ENCODE measurements at places on chromosomes 16 and 17.

- no peak for DNase-seq
Measured at GRCh38 chr17:13590441-13590840, 11.3 kb downstream of the HS3ST3A1 start.

DNA sequence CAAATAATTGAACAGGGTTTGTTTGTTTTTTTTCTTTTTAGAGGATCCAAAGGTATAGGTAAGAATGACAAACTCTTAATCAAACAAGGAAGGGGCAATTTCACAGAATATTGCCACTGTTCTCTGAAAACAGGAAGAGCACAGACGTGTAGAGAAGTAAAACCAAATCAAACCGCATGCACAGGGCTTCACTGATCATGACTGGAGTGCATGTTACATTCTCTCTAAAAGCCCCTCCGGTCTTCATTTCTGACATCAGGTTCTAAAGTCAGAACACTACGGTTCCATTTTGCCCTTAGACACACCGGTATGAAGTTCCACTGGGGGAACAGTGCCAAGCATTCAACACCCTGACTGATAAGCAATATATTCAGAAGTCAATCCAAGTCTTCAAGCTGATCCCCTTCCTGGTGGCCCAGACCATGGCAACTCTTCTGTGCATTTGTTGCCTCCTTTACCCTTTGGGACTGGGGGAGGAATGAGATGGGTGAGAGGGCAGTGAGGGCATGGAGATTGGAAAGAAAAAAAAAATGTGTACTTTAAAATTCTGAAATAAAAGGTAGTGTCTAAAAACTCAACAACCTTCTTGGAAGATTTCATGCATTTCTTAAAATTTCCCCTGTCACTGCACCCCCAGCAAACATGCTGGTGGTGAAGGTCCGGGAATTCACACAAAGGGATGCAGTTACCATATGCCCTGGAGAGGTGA lies 1.4 kb downstream of the MMD start:
- DNase-seq: no peak

GRCh38 chr16:87436225-87437172 lies 44.4 kb downstream of the MAP1LC3B start:
- DNase-seq: no peak

- no peak for DNase-seq
Measured at GRCh38 chr16:8278031-8278580, 312.2 kb downstream of the TMEM114 start.

- no peak for DNase-seq
Measured at GRCh38 chr16:20049831-20050230, 23.9 kb downstream of the GPR139 start.

GRCh38 chr17:80913928-80914821 lies 77.5 kb upstream of the CHMP6 start:
- DNase-seq: no peak

- no peak for DNase-seq
Measured at GRCh38 chr17:74235040-74235581, 21.7 kb downstream of the TTYH2 start.

DNA sequence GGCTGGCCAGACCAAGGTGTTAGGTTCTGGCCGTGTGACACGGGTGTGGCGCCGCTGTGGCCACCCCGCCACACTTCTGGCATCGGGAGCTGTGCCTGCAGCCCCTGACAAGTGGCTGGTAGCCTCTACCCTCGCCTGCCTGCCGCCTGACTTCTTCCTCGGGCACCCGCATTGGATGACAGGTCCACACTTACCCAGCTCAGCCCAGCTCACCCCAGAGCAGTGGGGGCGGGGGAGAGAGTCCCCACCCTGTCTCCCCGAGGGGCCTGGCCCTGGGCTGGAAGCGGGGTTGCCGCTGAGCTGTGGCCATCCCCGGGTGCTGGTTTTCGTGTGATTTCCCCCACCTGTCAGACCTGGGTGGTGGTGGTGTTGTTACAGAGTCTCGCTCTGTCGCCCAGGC lies 53.9 kb upstream of the ACSF3 start:
- no peak for DNase-seq

GRCh38 chr17:2388683-2389055 lies 12.2 kb downstream of the MNT start:
- no peak for DNase-seq

GRCh38 chr17:52384695-52385094 lies 226.2 kb upstream of the CA10 start:
- DNase-seq: no peak

GRCh38 chr17:58615768-58616659 lies 75.8 kb downstream of the TEX14 start:
- DNase-seq: no peak

DNA sequence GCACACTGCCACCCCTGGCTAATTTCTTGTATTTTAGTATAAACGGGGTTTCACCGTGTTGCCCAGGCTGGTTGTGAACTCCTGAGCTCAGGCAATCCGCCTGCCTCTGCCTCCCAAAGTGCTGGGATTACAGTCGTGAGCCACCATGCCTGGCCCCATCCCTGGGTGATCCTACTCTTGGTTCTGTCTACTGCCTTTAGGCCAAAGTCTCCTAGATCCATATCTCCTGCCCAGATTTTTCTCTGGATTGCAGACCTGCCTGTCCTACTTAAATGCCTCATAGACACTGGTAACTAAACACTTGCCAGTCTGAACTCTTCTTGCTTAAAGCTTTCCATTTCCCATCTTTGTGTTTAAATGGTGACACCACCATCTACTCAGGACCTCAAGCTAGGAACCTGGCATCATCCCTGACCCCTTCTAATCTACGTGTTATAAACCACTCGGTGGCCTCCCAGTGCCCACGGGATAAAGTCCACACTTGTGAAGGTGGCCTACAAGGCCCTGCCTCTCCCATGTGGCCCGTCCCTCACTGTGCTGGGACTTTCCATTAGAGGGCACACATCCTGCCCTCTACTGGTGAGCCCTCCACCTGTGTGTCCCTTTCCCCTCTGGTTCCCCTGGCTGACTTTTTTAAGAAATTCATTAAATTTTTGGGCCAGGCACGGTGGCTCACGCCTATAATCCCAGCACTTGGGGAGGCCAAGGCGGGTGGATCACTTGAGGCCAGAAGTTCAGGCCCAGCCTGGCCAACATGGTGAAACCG lies 51.1 kb downstream of the USP43 start:
- no peak for DNase-seq

DNA sequence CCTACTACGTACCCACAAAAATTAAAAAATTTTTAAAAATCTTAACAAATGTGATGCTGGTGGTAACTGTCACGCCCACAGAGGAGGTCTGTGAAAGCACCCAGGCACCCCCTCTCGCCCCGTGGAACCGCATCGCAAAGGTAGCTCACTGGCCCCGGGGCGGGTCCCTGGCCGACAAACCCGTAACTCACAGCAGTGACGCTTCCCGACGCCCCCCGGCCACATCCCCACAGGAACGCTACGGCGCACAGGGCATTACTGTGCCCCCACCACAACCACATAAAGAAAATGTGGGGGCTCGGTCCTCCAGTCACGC lies 366 bp downstream of the ANKS3 start:
- peak; percentile 20 for DNase-seq

- DNase-seq: no peak
Measured at GRCh38 chr16:58345574-58346354, 46.5 kb upstream of the GINS3 start.

DNA sequence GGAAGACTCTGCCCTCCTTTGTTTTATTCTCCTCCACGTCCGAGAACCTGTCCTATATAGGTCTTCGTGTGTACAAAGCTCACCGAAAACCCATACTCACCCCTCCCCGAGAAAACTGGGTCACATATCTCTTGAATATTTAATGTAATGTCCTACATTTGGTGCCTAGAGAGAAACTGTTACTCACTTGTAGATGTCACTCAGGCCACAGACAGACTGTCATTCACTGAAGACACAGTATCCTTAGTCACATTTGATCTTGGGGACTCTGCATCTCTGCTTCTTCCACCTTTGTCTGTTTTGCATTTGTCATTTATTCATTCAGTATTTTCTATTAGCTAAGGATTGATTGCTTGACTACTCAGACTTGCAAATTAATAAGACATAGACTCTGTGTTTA lies 131.8 kb upstream of the TBX2 start:
- DNase-seq: no peak

DNA sequence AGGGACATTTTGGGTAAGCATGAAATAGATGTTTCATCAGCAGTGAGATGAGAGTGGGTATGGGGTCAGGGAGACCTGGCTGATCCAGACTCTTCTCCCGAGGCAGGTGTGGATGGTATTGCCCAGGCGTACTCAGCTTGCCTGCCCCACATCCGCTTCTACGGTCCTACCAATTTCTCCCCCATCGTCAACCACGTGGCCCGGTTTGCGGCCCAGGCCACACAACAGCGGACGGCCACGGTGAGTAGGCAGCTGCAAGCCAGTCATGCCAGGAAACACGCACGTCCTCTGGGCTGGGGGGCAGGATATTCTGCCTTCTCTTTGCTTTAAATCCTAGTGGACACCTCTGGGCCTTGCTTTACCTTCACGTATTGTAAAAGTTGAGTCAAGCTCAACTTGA lies 44.7 kb downstream of the CPNE2 start:
- no peak for DNase-seq

DNA sequence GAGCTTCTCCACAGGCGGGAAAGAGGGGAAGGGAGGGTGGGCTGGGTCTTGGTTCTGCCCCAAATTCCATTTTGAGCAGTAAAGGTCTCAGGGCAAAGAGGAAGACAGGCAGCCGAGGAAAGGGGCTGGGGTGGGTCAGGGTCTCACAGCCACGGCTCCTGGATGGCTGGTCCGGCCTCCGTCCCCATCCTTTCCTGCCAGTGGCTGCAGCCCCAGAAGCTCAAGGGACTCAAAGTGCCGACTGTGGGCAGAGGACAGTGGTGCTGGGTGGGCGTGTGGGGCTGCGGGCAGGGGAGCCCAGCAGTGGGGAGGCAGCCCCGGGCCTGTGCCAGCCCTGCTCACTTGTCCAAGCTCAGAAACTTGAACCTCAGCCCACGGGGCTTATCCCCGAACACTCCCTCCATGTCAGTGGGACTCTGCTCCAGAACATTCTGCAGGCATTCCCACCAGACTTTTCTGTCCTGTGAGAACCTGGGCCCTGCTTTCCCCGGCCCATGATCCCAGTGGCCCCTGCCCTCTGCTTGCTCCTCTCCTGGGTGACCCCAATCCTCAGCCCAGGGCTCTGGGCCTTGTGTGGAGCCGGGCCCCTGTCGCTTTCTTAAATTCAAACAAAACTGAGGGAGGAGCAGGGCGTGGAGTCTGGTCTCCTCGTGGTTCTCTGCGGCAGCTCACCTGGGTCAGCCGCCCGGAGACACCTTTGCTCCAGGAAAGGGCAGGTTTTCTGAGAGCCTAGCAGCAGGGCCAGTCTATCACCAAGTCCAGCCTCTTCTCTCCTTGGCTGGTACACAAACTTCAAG lies 117.8 kb upstream of the METRNL start:
- no peak for DNase-seq

GRCh38 chr17:6994666-6995256 lies 1.1 kb upstream of the ALOX12 start:
- DNase-seq: no peak

DNA sequence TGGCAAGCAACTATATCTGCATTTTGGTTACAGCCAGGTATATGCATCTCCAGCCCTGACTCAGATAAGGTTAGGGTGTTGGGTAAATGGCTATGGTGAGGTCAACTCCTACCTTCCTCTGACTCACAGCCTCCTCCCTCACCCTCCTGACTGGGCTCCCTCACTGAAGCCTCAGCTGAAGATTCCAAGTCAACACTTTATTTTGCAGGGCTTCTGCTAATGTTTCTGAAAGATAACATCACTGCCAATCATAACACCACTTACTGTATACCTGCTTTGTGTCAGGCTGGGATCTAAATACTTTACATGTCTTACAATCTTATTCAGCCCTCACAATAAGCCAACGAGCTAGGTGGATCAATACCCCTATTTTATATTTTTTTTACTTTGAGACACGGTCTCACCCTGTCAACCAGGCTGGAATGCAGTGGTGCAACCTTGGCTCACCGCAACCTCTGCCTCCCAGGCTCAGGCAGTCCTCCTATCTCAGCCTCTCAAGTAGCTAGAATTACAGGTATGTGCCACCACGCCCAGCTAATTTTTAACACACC lies 47.8 kb upstream of the GCSH start:
- no peak for DNase-seq

GRCh38 chr16:9525037-9525436 lies 433.6 kb downstream of the HAPSTR1 start:
- no peak for DNase-seq

GRCh38 chr17:75950421-75950820 lies 9.6 kb upstream of the FBF1 start:
- DNase-seq: no peak

- DNase-seq: no peak
Measured at GRCh38 chr16:31215287-31216162, 1.4 kb downstream of the PYDC1 start.

- peak; percentile 48 for DNase-seq
Measured at GRCh38 chr17:68398691-68399637, 58.3 kb downstream of the WIPI1 start.

- DNase-seq: no peak
Measured at GRCh38 chr16:8714174-8714573, 39.8 kb downstream of the ABAT start.

DNA sequence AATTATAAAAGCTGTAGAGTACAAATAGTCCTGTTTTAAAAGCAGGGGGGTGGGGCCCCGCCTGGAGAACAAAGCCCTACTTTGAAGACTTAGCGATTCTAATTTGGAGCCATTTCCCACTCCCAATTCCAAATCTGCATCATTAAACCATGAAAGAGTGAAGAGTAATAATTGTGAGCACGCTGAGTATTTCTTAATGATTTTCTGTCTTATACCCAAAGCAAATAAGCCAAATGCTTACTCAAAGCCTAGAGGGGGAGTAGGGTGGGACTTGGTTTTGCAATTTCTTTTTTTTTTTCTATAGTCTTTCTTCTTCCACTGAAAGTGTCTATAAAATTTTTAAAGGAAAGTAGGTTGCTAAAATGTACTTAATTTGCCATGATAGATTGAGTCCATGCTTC lies 470.1 kb downstream of the TOX3 start:
- DNase-seq: no peak

GRCh38 chr16:28924399-28924761 lies 658 bp downstream of the RABEP2 start:
- DNase-seq: no peak

DNA sequence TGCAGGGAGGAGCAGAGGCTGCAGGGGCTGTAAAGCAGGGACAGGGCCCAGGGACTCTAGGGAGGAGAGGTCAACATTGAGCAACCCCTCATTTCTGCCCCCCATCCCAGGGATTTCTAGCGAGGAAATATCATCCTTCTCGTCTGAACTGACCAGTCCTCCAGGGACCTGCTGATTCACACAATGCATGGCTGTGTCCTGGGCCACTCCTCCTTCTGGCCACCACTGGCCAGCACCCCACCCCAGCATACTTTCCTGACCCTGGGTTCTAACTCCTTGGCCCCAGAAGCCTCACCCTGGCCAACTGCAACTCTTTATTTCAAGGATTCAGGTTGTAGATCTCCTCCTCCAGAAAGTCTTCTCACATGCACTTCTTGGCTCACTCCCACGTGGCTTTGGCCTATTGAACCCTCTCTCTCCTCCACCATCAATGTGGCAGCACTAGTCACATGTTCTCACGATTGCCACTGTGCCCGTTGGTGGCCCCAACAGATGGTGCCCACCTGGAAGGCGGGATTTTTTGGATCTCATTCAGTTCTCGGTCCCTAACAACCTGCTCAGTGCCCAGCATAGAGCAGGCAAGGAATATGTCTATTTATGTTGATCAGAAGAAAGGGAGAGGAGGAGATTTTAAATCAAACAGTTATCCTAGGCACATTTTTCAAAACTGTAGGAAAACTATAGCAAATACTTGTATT lies 41.5 kb downstream of the CUEDC1 start:
- no peak for DNase-seq

GRCh38 chr17:75457047-75457654 lies 716 bp downstream of the TMEM94 start:
- peak; percentile 49 for DNase-seq
